ENCODE measurements at places on chromosomes 2 and 18. TPM values are rescaled to one million over a fixed set of nuclear protein-coding genes. Genes with fewer than 3 reads are reported as not detected.

DNA sequence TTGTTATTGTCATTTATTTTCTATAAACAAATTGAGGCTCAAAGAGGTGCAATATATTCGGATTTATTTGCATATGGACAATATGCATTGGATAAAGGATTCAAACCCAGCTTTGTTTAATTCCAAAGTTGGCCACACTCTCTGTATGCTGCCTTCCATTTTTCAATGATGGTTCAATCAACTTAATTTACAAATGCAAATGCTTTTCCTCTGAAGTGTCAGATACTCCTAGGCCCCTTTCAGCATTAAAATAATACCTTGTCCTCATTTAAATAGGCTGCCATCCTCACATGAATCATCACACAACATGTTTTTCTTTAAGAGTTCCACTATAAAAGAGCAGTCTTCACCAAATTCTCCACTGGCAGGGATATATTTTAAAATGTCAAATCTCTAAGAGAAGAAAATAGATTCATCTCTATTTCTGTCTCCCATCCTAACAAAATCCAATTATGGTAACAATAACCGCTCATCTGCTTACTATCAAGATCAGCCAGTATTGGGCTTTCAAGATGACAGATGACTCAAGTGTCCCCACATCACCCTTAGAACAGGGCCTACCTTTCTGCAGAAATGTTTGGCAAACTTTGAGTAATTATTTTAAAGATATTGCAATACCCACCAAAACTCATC lies 114.8 kb downstream of the SCG2 start:
- no peaks in the 10 kb centered on the region for H3K27me3 ChIP-seq
- H3K4me1 ChIP-seq, result peaks cover 24% of the 10 kb centered on the region
- no peaks in the 10 kb centered on the region for H3K36me3 ChIP-seq
- no peak overlapping the region for H3K4me3 ChIP-seq
- DNase-seq, result no peak

The CTAGE1 gene
- 0.11 TPM for total RNA-seq

DNA sequence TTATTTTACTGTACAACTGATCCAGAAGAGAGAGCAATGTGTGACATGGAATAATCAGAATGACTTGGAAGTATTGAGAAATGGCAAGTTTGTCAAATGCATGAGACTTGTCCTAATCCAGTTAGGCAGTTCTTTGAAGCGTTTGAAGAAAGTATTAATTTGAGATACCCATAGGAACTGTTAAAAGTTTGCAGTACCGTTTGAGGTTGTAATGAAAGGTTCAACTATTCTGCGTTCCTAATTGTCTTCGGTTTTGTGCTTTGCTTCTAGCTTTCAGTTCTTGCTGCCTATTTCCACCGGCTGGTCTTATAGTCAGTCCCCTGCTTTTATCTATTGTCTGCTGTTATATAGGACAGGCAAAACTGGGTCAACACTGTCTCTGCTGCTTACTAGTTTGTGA lies 41.8 kb downstream of the COX7A2L start:
- no peak overlapping the region for H3K27ac ChIP-seq
- no peak overlapping the region for H3K4me3 ChIP-seq
- peaks cover 15% of the 10 kb centered on the region for H3K4me1 ChIP-seq
- H3K27me3 ChIP-seq, result no peaks in the 10 kb centered on the region

DNA sequence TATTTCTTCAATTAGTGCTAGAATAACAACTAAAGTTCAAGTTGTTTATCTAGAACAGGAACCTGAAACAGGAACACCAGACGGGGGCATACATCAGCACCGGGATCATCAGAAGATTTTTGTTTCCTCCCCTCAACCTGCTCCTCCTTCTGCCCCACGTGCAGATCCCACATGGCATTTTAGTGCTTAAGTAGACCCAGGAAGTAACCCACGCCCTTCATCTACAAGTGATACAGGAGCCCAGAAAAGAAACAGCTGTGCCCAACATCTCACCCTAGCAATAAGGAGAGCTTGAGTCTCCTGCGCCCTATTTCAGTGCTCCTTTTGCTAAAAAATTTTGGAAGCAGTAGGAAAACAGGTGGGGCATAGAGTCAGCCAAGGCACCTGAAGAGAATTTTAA lies 5.2 kb downstream of the ZNF385B start:
- peaks cover 5% of the 10 kb centered on the region for H3K4me1 ChIP-seq
- H3K27ac ChIP-seq, result no peak overlapping the region
- no peak overlapping the region for H3K4me3 ChIP-seq
- H3K27me3 ChIP-seq, result peaks cover 40% of the 10 kb centered on the region

- H3K4me1 ChIP-seq, result no peaks in the 10 kb centered on the region
- H3K4me3 ChIP-seq, result no peak overlapping the region
- DNase-seq, result no peak
- H3K27ac ChIP-seq, result no peak overlapping the region
Observed at GRCh38 chr2:215573496-215573895, 137.6 kb upstream of the FN1 start.

DNA sequence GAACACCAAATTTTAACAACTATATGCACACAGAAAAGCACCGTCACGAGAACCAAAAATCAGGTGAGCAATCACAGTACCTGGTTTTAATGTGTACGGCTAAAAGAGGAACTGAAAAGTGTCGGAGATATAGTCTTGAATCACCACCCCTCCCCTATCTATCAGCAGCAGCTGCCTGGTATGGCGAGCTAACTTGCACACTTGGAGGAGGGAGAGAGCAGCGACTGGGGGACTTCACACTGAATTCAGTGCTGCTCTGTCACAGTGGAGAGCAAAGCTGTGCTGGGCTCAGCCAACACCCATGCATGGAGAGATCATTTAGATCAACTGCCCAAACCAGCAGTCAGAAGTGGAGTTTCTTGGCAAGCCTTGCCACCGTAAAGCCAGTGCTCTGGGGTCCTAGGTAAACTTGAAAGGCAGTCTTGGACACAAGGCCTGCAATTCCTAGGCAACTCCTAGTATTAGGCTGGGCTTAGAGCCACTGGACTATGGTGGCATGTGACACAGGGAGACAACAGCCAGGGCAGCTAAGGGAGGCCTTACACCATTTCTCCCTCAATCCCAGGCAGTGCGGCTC lies 89.2 kb upstream of the CD226 start:
- no peaks in the 10 kb centered on the region for H3K4me1 ChIP-seq
- H3K27me3 ChIP-seq, result no peaks in the 10 kb centered on the region
- no peak overlapping the region for H3K27ac ChIP-seq
- peaks cover 28% of the 10 kb centered on the region for H3K36me3 ChIP-seq

The RAB6D gene
- total RNA-seq, result not detected

The RANBP2 gene
- 44.6 TPM for total RNA-seq
